ENCODE measurements at places on chromosomes 5 and 9.

DNA sequence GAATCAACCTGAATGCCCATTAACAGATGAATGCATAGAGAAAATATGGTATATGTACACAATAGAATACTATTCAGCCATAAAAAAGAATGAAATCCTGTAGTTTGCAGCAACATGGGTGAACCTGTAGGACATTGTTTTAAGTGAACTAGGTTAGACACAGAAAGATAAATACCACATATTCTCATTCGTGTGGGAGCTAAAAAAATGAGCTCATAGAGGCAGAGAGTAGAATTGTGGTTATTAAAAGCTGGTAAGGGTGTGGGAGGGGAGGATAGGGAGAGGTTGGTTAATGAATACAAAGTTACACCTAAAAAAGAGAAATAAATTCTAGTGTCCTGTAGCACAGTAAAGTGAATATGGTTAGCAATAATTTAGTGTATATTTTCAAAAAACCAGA, 23.5 kb downstream of the PTTG1 start:
- DNase-seq = no peak

GRCh38 chr5:137389042-137389441, 110.1 kb downstream of the SPOCK1 start:
- no peak for DNase-seq

- DNase-seq = no peak
Observed at GRCh38 chr9:137053944-137054931, at the start of gene ENTPD2. Gene ENTPD2 (minus strand): TSS chr9:137054061. CDS start chr9:137053997, 64 bp downstream.

- DNase-seq = no peak
Observed at GRCh38 chr9:136049491-136050265, 45.4 kb downstream of the NACC2 start.

DNA sequence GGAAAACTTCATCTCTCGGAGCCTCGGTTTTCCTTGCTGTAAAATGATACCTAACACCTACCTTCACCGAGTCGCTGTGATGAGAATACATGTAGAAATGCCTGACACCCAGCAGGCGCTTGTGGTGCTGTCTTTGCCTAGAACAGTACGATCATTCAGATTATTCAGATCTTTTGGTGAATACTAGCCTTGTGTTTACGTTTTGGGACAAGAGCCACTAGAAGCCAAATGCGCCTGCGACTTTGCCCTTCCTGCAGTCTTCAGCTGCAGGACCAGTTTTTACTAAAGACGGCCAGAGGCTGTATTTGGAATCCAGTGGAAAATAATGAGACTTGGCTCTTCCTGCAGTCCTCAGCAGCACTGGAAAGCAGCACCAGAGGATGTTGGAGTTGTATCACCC, 189.6 kb downstream of the TRIO start:
- no peak for DNase-seq

Data from OCI-M1 (cell line).